Activated T-cell treated with anti-CD3 and anti-CD28 coated beads for 48 hours (primary cell): ENCODE measurements at places on chromosomes 16 and 17.

DNA sequence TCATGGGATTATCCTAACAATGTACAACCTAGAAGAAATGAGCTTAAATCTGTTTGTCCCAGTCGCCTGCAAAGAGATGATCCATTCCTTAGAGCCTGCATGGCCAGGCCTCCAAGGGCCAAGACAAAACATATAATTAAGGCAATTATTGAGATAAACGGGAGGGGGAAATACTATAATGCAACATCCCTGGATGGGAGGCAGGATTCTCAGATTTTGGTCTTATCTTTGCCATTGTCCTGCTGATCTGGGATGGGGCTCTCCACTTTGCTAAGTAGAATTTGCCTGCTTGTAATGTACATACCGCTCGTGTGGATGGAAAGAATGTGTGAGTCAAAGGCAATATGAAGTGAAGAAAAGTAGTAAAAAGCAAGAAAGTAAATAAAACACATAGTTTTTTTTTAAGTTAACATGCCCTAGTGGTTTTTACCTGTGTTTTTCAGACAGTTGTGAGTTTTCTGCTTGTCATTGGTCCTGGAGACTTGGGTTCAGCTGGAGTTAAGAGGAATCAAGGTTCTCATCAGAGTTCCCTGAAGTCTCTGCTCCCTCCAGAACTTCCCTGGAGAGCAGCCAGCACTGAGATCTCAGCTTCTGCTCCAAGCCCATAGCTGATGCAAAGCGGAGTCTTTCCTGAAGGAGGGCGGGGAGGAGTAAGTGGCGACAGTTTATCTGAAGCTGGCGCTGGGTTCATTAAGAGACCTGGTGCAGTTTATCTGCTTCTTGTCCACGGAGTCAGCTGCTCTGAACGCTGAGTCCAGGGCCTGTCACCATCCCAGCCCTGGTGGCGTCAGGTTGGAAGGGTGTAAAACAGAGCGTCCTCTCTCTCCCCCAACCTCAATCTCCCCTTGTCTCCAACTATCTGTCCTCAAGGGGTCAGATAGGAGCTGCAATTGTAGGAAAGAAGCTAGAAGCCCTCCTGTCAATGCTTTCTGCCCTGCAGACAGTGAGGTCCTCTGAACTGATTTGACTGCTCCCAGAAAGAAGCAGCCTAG, 30.1 kb downstream of the HOXB1 start:
- DNase-seq, result no peak

- DNase-seq, result no peak
Measured at GRCh38 chr16:85139881-85140339, 27.6 kb upstream of the CIBAR2 start.

- DNase-seq, result no peak
Measured at GRCh38 chr17:36616061-36617029, 15.0 kb downstream of the MRM1 start.

DNA sequence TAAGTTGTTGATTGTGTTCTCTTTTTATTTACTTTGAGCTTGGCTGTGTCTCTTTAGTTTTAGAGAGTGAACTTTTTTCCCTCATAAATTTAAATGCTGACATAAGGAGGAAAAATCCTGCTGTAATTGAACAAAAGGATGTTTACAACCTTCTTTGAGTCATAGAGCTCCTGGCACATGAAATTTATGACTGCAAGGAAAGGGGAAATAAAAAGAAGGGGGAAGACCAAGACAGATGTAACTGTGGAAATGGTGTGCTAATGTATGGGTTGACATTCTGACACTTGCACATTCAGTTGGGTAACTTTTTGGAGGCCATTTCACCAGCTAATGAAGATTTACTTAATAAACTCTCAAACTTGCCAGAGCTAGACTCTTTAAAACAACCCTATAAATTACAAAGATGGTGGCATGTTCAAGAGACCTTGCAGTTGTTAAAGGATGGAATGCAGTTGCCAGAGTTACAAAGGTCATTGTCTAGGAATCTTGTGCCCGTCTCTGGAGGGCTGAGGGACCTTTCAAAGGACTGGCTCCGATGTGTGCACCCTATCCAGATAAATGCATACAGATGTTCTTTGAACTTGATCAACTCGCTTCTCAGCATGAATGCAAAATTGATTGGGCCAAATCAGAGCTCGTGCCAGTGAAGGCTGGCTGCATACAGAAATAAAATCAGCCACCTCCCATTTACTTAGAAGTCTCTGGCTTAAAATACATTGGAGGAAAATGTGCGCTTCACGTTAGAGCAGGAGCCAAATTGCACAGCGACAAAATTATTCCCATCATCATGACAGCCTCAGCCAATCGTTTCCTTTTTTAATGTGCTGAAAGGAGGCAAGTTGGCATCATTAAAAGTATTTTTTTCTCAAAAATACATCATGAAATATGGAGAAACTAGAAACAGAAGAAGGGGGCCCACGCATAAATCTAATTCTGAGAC, 289.0 kb upstream of the XYLT1 start:
- DNase-seq, result no peak

- DNase-seq, result no peak
Measured at GRCh38 chr17:9239246-9239792, 218.0 kb downstream of the NTN1 start.

DNA sequence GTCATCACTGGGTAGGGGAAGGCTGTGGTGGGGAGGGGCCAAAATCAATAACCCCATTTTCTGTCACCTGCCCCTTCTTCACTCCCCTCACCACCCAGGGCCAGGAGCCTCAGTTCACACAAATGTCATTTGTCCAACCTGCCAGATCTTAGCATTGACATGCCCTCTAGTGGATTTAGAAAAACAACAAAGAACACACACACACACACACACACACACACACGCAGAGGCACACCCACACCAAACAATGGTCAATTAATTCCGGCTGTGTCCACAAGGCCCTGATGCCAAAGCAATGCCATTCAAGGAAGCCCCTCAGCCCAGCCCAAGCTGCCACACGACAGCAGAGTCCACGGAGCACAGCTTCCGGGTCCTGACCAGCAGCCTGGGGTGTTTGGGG, 68.4 kb downstream of the NOG start:
- DNase-seq, result no peak

GRCh38 chr17:61967729-61968128, 39.9 kb upstream of the INTS2 start:
- DNase-seq, result no peak

GRCh38 chr17:79658811-79659207, 48.0 kb upstream of the RBFOX3 start:
- DNase-seq, result no peak

GRCh38 chr16:2716948-2717347, 3.1 kb downstream of the PRSS27 start:
- DNase-seq, result no peak

- no peak for DNase-seq
Measured at GRCh38 chr17:41848788-41849187, 11.2 kb downstream of the KLHL10 start.

- no peak for DNase-seq
Measured at GRCh38 chr17:34261568-34262337, 6.7 kb downstream of the CCL2 start.

- DNase-seq, result no peak
Measured at GRCh38 chr17:77085926-77086432, 54.8 kb upstream of the SEC14L1 start.

DNA sequence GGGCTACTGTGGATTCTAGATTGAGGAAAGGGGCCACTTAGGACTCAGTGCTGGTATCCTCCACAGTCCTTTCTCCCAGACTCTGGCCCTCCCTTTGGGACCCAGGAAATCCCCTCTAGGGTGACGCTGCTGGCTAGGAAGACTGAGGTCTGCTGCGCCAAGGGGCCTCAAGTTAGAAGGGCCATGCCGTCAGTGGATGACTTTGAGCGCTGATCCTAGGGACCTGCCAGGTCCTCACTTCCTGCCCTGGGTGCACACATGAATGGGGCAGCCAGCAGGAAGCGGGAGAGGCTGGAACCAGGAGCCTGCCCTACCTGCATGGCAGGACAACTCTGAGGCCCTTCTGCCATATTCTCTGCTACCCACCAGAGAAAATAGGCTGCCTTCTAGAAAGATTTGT, 145.0 kb downstream of the RAB11FIP4 start:
- no peak for DNase-seq

GRCh38 chr17:41988418-41988817, 21.8 kb downstream of the CNP start:
- no peak for DNase-seq

DNA sequence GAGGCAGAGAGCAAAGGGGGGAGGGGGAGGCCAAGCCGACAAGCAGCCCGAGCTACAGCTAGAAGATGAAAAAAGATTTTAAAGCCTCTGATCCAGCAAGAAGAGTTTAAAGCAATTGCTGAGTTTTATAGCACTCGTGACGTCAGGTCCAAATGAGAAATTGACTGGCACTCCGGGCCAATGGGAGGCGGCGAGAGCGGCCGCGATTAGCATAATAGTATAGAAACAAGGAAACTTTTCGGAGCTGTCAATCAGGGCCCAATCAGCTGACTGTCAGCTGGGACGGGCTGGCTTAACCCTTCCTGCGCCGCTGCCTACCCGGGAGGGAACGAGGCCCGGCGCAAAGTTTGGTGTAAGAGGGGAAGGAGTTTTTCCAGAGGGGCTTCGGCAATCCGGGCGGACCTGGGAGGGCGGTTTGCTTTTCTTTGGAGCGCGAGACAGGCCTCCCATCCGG, at the start of gene MAF:
MAF (minus strand) TSS at position 100 of the 454 bp plus-strand sequence. CDS start 835 bp downstream, outside the sequence.
- DNase-seq, result peak; percentile 78

GRCh38 chr16:86383488-86384262, 126.7 kb upstream of the FOXF1 start:
- DNase-seq, result no peak

DNA sequence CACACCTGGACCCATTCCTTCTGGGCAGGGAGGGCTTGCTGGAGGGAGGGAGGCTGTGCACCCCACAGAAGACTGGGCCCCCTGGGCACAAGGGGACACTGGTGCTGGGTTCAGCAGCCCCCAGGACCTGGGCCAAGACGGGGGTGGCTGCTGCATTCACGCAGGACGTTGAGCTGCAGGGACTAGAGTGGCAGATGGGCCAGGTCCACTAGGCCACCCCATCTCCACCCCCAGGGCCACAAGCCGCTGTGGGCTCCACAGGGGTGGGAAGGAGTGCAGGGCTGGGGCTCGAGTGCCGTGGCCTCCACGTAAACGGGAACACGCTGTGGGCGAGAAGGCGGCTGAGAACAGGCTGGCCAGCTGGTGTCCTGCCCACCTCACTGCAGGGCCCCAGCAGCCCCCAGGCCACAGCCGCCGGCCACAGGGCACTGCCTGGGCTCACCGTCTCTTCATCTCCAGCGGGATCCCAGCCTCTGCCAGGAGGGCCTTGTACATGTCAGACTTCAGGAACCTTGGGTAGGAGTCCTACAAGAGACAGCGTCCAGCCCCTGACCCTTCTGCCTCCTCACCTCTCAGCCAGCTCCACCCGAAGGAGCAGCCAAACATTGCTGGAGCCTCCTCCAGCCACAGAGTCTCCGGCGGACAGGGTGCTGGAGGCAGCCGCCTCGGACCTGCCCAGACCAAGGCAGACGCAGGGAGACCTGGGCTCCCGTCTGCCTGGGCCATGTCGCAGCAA, 6.5 kb downstream of the RGS11 start:
- no peak for DNase-seq

DNA sequence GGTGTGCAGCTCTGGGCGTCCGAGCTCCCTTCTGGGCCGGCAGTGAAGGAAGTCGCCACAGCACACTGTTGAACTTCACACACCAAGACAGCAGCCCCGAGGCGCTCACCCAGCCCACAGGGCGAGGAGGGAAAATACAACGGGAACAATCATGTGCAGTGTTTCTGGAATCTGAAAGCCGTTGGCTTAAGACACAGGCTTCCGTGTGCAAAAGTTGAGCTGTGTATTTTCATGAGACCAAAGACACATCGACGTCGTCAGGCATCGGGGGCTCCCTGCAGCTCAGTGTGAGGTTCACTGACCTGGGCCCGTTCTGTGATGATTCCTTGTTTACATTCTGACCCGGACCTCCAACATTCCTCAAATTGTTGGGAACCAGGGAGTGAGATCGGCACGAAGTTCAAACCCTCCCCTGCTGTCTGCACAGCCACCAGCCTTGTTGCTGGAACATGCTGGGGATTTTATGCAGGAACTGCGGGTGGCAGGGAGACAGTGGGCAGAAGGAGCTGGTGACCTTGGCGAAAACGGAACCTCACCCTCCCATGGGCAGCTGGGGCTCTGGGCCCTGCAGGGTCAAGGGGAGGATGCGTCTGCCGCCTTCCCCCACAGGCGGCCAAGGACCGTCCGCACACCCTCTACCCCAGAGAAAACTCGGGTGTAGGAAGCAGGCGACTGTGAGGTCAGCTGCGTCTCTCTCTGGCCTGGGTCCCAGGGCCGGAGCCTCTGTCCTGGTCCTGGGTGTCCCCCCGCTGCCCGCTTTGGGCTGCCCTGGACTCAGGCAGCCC, 72.2 kb downstream of the METRNL start:
- no peak for DNase-seq

- DNase-seq, result no peak
Measured at GRCh38 chr16:88673716-88674379, 11.0 kb upstream of the MVD start.

- DNase-seq, result no peak
Measured at GRCh38 chr17:29167393-29168078, 12.7 kb downstream of the MYO18A start.

GRCh38 chr17:42577140-42577531, 393 bp downstream of the PSMC3IP start:
- no peak for DNase-seq

DNA sequence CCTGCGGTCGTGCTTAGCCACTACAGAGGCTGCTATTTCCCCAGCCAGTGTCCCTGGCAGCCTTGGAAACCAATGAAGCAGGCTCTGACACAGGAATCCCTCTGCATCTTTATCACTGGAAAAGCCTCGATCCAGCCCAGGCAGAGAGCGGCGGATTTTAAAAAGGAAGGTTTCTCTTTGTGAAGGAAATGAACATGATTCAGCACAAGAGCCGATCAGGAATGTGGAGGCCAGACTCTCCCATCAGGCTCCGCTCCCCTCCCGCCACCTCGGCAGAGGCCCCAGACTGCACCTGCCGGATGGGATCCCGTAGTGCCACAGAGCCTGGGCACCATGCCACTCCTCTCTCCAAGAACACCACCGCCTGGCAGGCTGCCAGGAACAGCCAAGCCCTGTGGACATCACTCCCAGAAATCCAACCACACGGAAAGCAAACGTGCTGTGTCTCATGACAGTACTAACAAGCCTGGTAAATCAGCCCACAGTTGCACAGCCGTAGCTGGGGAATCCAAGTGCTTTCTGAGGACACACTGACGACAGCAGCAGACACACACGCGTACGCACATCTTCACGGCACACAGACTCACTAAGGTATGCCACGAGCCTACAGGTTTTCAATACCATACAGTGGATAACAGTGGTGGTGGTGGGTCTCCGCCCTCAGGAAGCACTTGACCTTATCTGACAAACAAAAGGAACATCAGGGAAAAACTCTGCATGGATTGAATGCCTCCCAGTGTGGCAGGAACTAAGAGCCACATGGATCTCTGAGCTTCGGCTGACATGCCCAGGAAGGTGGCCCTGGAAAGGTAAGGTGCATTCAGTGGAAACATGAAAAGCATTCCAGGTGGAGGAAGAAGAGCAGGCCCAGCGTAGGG, 5.4 kb downstream of the LRRC75A start:
- DNase-seq, result no peak

DNA sequence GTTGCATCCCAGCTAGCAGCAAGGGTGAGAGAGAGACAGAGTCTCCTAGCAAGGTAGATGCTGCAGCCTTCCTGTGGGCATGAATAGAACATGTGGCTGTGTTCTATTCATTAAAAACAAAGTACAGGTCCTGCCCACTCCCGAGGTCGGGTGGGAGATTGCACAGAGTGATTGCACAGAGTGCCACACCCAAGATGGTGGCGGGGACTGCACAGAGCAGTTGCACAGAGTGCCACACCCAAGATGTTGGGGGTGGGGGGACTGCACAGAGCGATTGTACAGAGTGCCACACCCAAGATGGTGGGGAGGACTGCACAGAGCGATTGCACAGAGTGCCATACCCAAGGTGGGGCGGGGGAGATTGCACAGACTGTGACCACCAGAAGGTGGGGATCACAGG, 410.8 kb upstream of the EEF2KMT start:
- DNase-seq, result no peak
